GM10248 (cell line): ENCODE measurements at places on chromosomes 1 and 21.

- no peak for DNase-seq
Observed at GRCh38 chr1:85122169-85122568, 73.9 kb upstream of the MCOLN3 start.

DNA sequence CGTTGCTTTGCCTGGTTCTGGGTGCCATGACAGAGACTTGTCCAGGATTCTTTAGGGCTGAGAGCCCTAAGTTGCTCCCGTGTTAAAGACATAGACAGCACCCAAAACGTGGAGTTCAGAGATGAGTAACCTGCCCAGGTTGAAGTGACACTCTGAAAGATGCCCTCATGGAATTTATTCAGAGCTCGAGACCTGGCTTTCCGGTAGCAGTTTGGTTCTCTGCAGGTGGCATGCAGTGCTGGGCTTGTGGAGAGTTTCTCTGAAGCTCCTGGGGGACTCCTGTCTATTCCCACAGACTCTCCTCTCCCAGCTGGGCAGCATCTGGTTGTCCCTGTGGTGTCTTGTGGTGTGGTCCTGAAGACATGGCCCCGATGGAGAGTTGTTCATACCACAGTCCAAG is 241.0 kb downstream of the RHOU start:
- no peak for DNase-seq

DNA sequence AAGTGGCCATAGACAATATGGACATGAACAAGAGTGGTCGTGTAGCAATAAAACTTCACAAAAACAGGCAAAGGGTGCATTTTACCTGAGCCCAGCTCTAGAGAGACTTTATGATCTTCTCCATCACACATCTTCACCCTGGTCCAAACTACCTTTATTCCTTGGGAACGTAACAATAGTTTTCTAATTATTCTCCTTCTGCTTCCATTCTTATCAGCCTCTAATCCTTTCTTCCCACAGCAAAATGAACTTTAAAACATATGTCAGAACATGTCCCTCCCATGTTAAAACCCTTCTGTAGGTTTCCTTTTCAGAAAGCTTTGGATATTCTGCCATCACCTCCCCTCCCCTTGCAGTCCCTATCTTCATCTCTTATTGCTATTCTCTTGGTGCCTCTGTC is 395.2 kb upstream of the PLXNA2 start:
- no peak for DNase-seq

GRCh38 chr1:193054169-193054675 is 4.9 kb downstream of the UCHL5 start:
- DNase-seq: no peak

- DNase-seq: no peak
Observed at GRCh38 chr21:31618696-31619430, 40.6 kb upstream of the SOD1 start.

- no peak for DNase-seq
Observed at GRCh38 chr1:193419295-193419694, 232.9 kb upstream of the B3GALT2 start.

DNA sequence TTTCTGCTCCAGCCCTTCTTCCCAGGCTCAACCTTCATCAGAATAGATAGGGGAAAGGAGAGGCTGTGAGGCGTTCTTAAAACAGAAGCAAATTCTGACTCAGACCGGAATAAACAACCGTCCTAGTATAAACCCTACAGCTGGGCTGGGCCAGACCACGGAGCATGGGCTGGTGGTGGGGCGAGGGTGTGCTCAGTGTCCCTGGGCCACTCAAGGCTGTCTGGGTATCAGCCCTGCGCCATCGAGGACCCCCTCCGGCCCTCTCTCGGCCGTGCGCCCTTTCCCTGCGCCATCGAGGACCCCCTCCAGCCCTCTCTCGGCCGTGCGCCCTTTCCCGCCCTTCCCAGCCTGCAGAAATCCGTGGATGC is 36.0 kb downstream of the CAPN2 start:
- DNase-seq: no peak

DNA sequence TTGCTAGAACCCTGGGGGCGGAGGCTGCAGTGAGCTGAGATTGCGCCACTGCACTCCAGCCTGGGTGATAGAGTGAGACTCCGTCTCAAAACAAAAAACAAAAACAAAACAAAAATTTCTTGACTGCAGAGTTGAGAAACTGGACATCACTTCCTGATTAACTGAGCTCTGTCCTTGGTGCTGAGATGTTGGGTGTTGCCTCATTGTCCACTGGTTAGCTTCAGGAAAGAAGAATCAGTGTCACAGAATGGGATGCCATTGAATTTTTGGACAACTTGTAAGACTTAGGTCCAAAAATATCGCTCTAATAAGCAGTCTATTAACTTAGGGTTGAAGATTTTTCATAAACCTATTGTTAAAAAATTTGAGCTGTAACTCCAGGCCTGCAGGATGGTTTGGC is 23.8 kb upstream of the KCNA10 start:
- DNase-seq: peak; percentile 35

- no peak for DNase-seq
Observed at GRCh38 chr1:105779727-105780126, 1276.7 kb upstream of the PRMT6 start.

- no peak for DNase-seq
Observed at GRCh38 chr1:157956732-157957131, 36.7 kb upstream of the KIRREL1 start.

DNA sequence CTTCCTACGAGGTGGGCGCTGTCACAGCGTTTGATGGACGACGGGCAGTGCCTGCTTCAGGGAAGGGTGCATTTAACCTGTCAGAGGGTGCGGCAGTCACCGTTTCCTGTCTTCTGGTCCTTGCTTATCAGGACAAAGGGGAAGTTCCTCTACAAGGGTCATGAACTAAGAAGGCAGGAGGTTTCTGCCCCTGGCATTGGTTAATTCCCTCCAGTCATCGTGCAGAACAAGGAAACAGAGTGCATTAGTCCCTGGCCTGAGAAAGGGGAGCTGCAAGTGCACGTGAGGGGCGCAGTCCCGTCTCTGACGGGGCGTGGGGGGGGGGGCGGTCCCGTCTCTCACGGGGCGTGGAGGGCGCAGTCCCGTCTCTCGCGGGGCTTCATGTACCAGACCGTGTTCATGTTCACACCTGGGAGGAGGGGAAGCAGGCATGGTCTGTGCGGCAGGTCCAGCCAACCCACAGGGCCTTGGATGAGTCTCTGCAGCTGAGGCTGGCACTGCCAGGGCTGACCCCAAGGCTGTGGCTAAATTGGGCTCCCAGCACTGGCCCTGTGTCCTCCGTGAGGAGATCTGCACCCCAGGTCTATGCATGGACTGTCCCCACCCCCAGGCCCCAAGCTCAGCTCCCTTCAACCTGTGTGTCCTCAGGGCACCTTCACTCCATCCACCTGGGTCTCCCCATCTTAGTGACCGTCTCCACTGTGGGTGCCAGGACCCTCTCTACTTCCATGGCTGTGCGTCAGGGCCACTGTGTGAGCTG is 89.2 kb upstream of the COL6A1 start:
- DNase-seq: no peak

GRCh38 chr1:153192697-153193096 is 10.5 kb upstream of the LELP1 start:
- DNase-seq: no peak

DNA sequence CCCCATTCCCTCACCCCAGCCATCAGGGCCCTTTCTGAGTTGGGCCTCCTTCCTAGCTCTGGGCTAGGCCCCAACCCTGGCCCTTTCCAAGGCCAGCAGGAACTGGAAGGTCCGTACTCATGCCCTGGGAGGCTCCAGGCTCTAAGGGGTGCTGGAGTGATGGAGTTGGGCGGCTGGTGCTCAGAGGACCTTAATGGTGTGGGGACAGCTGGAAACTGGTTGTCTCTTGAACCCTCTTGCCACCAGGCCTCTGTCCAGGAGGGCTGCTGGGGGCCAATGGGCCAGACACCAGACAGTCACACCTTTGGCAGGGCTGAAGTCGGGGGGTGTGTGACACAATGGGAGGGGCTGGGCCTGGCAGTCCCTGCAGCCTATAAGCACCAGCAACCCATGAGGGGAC is 9.2 kb upstream of the PADI1 start:
- DNase-seq: no peak

- DNase-seq: no peak
Observed at GRCh38 chr1:214977700-214978374, 104.7 kb upstream of the KCNK2 start.

DNA sequence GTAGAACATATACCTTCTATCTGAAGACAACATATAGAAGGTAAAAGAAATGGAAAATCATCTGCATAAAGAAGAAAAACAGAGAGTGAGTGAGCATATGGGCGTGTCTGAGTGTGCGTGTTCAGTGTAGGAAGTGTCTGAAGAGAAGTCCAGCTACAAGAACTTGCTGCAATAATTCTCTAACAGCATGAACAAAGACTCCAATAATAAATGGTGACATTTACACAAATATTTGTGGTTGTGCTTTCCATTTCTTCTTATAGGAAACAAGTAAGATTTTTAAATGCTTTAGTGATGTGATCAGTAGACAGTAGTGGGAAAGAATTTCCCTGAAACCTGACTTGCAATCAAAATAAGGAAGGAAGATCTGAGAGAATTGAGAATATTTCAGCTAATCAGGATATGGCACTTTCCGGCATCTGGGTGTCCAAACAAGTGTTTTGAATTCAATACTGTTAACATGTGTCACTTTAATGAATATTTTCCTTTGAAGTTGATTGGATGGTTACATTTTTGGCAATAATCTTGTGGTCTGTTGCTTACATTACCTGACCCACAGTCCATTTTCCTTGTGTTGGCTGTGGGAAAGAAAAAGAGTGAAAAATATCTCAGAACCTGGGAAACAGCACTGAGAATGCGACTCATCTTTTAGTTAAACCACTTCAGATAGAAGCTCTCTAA is 154.0 kb downstream of the TGFB2 start:
- DNase-seq: no peak

DNA sequence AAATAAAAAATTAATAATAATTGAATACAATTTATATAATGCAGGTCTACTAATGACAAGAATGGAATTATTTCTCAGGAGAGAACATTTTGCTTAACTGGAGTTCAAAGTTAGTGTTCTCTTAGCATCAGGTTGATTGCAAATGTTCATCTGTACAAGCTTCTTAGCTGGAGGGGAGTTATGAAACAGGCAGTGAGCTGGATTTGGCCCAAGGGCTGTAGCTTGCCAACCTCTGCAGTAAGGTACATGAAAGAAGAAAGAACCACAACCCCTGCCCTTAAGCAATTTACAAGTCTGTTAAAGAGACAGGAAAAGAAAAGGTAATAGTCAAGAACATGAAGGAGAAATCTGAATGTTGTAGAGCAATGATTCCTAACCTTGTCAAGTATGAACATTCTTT is 17.0 kb downstream of the LPGAT1 start:
- no peak for DNase-seq

DNA sequence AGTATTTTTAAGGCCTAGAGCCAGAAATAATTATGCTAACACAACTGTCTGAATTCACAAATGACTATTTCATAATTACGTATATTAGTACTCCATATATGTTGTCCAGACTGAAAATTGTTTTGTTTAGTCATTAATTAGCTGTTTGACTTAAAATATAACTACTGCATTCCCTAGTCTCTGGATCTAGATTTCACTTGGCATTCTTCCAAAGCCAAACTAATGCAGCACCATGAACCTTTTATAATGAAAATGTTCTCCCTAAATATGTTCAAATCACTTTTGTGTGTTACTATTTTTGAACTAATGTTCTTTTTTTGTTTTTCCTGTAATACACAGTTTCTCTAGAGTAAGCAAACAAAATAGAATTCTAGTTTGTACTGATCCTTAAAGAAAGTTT is 46.1 kb downstream of the CAMTA1 start:
- DNase-seq: no peak

GRCh38 chr1:62467092-62467491 is 30.2 kb downstream of the USP1 start:
- DNase-seq: no peak
